Activated naive CD8-positive, alpha-beta T cell treated with anti-CD3 and anti-CD28 coated beads, Interleukin-2, amount 10 ng/mL, durations not matched to agents 7 days and 5 days (primary cell): ENCODE measurements at places on chromosomes 4 and X.

GRCh38 chrX:151754047-151754429 lies 19.5 kb downstream of the CNGA2 start:
- DNase-seq = no peak

DNA sequence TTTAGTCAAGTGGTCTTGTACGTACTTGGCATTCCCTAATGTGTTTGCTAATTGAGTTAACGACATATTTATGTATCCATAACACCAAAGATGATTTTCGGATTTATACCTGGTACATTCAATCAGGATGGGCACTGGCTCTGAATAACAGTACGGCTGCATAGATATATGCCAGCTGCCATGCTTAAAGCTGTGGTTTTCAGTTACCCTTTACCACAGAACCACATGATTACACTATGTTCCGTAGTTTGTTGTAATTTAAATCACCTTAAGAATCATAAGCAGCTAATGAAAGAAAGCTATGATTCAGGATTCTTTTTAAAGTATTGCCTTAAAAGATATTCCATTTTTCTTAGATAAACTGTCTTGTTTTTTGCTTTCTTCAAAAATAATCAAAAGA lies 53.6 kb downstream of the FIP1L1 start:
- no peak for DNase-seq

DNA sequence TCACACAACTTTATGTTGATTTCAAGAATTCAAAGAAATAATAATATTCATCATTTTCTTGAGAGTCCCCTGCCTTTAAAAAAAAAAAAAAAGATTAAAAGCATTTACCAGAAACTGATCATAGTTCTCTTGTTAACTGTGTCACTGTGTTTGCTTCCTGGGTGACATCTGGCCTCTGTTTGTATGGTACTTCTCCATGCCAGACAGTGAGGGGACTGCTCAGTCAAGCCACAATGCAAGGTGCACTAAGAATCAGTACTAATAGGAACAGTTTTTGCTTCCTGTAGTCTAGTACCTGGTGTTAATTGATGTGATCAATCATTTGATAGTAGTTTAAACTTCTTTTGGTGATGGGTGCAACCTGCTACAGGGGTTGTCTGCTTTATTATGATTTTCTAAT lies 77.5 kb downstream of the PHOX2B start:
- no peak for DNase-seq

GRCh38 chrX:38982370-38982769 lies 181.1 kb downstream of the MID1IP1 start:
- DNase-seq = no peak

- no peak for DNase-seq
These were observed 236.8 kb downstream of the GPAT3 start for GRCh38 chr4:83772685-83773084.

GRCh38 chrX:96563646-96564045 lies 121.0 kb upstream of the DIAPH2 start:
- DNase-seq = no peak

DNA sequence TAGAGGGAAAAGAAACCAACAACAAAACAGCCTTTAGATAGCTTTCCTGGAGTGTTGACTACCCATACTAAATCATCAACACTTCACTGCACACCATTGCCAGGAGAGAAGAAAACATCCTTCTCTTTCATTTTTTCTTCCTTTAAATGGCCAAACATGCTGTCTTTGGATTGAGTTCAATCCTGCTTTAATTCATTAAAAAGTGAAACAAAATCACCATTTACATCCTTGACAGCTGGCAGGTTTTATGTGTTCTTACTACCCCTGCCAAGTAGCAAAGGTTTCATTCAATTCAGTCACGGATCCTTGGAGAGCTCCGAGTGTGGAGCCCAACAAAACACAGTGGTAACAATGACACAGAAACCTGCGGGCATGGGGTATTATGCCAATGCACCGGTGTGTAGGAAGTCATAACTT lies 568.3 kb downstream of the ANKRD50 start:
- DNase-seq = no peak

- DNase-seq = no peak
These were observed 17.8 kb upstream of the RPL39 start for GRCh38 chrX:119809185-119809666.

- no peak for DNase-seq
These were observed 19.2 kb downstream of the RAB28 start for GRCh38 chr4:13464973-13465372.

- no peak for DNase-seq
These were observed 77.2 kb downstream of the REPS2 start for GRCh38 chrX:17023661-17024060.

DNA sequence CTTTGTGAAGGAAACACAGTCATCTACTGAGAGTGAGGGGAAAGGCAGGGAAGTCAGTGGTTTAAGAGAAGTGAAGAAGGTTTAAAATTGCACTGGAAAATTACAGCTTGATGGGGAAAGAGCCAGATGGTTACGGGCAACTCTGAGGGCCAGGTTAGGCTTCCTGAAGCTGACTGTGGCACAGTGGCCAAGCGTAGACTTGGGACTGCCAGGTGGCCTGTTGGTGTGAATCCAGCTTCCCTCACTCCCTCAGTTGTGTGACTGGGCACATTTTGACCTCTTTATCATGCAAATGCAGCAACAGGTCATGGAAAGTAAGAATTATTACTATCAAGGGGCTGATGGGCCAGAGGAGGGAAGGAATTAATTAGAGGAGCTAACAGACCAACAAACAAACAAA lies 390.1 kb downstream of the UNC5C start:
- DNase-seq = no peak

DNA sequence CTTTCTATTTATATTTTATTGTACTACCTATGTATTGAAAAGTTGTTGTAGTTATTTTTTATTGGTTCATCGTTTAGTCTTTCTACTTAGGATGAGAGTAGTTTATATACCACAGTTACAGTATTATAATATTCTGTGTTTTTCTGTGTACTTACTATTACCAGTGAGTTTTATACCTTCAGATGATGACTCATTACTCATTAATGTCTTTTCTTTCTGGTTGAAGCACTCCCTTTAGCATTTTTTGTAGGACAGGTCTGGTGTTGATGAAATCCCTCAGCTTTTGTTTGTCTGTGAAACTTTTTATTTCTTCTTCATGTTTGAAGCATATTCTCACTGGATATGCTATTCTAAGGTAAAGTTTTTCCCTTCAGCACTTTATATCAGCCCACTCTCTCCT lies 7.7 kb downstream of the LUZP4 start:
- no peak for DNase-seq

GRCh38 chr4:186554539-186554913 lies 841 bp downstream of the MTNR1A start:
- DNase-seq = no peak
